ENCODE measurements at places on chromosomes 7 and 10.

GRCh38 chr7:644381-645305, 81.9 kb upstream of the DNAAF5 start:
- no peak for DNase-seq

DNA sequence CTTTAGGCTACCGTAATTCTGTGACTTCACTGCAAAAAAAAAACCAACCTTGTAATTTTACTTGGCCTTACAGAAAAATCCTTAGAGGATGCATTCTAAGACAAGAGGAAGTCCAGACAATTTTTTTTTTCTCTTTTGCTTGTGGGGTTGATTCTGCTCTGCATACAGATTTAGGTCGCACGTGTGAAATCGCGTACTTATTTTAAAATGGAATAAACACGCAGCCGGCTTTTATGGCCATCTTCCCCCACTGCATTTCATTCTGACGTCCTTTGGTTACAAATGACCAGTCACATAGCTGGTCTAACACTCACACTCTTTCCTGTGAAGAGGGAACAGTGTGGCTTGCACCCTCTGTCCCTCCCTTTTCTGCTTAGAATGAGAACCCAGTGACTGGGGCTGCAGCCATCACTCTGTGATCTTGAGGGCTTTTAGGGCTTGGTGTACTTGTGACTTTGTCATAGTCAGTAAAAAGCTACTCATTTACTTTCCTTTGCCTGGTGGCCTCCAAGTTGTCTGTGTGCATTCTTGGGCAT, 63.6 kb upstream of the CARD11 start:
- DNase-seq: no peak

GRCh38 chr10:71512761-71513539, 116.2 kb downstream of the CDH23 start:
- no peak for DNase-seq

DNA sequence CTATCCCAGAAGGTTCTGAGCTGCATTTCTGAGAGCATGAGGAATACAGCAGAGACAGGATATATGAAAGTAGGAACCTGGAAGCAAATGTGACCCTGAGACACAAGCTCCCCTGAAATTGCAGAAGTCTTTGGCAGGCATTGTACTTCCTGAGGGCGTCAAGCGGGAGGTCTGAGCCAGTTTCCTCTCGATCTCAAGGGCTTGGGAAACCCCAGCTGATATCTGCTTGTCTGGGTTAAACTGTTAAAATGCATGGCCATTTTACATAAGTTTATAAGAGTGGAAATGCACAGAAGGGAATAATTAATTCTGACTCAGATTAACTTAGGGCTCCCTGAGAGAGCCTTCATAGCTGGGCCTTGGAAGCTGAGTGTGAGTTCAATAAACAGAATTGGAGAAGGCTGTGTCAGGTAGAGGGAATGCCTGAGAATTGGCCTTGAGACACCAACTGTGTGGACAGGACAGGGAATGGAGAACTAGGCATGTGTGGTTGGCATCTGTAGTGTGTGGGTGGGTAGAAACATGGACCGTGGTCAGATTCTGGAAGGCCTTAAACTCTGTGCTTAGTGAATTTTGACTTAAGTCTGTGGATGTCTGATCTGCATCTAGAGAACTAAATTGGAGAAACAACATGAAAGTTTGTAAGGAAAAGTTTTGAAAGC, 53.3 kb downstream of the WIPF3 start:
- DNase-seq: no peak

- DNase-seq: no peak
Measured at GRCh38 chr10:110576220-110576619, 8.7 kb downstream of the SMC3 start.

- no peak for DNase-seq
Measured at GRCh38 chr10:28737096-28737495, 59.8 kb downstream of the BAMBI start.

GRCh38 chr7:90833443-90833842, 237.3 kb downstream of the CDK14 start:
- DNase-seq: peak; percentile 42

DNA sequence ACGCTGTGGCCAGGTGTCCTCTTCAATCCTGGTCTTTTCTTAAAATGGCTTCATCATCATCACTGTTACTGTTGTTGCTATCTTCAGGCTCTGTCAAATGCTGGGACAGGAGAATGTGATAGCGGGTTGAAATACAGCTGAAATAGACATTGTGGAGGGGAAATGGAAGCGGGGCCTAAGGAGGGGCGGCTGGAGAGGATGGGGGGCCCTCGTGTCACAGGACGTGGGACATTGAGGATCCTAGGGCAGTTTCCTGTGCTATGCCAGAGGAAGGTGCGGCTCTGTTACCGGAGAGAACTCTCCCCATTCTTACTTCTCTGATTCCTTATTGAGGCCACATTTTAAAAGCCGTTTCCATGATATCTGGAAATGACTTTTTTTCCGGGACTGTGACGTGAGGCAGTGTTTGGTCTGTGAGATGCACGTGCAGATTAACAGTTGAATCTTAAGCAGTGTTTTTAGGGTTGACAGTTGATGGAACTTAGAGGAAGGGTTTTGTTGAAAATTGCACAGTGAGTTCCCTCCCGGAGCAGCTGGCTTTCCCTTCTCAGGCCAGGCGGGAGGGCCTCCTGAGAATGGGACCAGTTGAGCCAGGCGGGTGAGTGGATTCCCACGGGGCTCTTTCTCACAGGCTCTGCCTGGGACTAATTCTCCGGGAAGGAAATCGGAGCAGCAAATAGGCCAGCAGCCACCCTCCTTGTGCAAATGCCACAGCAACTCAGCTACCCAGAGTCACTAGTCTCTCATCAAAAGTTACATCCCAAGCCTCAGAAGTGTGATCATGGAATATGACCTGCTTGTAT, 125.2 kb downstream of the TACC2 start:
- no peak for DNase-seq

DNA sequence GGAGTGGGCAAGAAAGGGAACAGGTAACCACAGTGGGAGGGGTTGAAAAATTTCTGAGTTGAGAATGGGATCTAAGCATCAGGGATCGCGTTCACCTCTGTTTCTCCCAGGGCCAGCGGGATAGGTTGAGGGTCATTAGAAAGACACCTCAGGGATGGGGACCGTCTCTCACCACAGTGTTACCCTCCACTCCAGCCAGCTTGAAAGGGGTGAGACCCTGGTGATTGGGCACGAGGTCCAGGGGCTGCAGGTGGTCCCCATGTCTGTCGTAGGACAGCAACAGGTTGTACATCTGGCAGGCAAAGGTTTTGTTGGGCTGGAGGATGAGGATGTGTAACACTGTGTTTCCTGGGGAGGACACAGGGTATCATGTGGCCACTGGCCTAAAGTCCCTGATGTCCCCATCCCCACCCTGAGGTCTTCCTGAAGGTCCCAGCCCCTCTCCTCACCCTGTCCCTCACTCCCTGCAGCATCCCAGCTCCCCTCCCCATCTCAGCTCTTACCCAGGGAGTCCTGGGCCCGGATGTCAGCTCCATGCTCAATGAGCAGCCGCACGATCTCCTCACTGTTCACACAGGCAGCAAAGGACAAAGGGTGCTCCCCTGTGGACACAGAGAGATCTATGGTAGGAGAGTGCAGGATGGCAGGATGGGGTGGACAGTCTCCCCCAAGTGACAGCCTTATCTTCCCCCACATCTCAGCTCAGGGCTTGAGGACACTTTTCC, 9.1 kb downstream of the TRPV6 start:
- no peak for DNase-seq

DNA sequence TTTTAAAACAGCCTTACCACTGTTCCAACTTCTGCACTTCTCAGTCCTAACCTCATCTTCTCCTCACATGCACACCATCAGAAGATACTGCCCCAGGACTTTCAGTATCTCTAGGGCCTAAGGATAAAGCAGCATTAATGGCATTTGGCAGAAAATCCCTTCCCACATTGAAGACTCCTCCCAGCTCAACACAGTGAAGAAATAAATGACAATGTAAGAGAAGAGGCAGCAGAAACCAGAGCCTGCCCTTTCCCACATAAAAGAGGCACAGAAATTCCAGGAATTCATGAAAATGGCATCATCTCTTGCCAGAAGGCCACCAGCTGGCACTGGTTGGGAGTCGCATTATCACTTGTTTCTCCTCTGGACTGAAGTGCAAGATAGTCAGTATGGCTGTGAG, 3.7 kb downstream of the GCC1 start:
- DNase-seq: no peak

GRCh38 chr10:72834183-72834825, 59.2 kb upstream of the OIT3 start:
- peak; percentile 88 for DNase-seq

- DNase-seq: no peak
Measured at GRCh38 chr7:15989194-15989593, 302.7 kb upstream of the MEOX2 start.

DNA sequence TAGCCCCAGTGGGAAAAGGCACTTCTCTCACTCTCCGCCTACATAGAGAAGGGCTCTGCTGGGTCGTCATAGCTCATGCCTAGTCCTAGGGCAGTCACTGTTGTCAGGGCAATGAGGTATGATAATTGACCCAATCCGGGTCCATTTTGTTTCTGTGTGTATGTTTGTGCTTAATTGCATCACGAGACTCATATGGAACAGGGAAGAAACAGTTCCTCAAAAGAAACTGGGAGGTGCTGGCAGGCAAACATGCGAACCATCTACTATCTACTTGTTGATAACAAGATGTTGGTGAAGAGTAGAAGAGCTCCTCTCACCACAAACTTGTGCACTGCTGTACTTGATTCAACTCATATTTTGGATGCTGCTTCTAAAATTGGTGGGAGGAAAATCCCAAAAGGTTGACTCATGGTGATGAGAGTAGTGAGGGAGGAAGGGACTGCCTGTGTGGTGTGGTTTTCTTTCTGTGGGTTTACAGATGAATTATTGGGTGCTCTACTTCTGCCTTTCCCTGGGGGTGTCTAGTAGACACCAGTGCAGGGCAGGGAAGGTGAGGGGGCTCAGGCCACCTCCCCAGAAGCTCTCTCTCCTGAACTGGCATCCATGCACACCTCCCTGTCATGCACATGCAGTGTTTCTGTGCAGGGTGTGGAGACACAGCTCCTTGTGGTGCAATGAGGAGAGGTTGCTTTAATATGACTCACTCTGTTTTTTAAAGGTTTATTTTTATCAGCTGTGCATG, 29.4 kb downstream of the LSMEM1 start:
- peak; percentile 50 for DNase-seq

- DNase-seq: peak; percentile 55
Measured at GRCh38 chr10:69093933-69094332, 6.0 kb downstream of the SRGN start.

DNA sequence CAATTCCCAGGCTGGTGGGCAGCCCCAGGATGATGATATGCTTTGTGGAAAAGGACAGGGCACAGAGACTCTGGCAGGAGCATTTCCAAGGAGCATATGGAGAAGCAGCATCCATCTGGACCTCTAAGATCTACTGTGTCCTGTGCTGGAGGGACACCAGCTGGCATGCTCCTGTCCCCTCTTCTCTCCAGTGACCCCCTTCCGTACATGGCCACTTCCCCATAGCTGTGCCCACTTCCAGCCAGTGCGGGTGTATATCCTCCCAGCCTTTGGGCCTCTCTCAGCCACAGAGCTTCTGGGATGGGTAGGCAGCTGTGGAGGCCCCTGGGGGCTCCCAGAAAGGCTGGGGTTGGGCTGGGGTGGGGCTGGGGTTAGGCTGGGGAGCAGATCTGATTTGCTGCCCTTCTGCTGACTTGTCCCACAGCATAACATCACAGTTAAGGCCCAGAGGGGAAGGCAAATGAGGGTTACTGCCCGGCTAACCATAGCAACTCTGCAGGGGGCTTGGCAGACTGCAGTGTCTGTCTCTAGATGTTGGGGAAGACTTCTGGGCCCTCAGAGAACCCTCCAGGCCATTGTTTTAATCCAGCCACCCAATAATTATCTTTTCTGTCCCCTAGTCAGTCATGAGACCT, 6.3 kb downstream of the NPFFR1 start:
- no peak for DNase-seq

DNA sequence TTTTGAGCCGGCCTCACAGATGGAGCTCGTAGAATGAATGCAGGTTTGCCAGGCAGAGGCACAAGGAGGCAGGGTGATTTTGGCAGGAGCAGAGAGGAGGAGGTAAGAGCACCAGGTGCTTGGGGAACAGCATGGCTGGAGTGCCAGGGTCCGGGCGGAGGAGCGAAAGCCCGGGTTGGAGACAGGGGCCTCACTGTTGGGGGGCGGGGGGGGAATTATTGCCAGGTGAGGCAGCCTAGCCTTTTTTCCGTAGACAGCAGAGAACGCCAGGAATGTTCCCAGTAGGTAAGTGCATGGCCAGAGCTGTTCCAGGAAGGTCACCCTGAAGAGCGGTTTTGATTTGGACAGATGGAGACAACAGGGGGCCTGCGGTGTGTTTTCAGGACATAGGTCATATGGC, 9.5 kb downstream of the SRRM3 start:
- no peak for DNase-seq

GRCh38 chr10:122326385-122326784, 48.1 kb upstream of the PLEKHA1 start:
- no peak for DNase-seq

DNA sequence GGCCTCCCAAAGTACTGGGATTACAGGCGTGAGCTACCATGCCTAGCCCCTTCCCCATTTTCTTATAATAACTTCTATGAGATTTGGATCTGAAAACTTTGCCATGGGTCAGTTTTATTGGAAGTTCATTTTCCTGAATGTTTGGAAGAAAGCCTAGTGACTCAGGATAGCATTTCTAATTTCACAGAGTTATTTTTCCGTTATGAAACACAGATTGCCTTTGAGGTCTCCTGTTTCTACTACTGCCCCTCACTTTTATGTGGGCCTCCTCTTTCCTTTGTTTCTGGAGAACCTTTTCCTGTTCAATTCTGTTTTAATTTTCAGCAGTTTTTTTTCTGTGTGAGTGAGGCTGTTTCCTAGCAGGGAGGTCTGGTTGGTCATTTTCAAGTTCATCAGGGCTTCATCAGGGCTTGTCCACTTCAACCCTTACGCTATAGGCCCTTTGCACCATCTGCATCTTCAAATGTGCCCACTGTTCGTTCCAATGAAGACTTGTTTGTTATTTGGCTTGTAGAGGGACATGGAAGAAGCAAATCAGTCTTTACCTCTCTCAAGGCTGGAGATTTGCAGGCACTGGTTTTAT, 58.7 kb downstream of the BMPR1A start:
- DNase-seq: no peak

GRCh38 chr10:99403674-99404073, 26.8 kb downstream of the GOT1 start:
- no peak for DNase-seq

GRCh38 chr10:24010436-24010970, 198.4 kb upstream of the KIAA1217 start:
- DNase-seq: no peak

All from OCI-M1 (cell line).